ENCODE measurements at places on chromosomes 7 and 10. TPM values are rescaled to one million over a fixed set of nuclear protein-coding genes. Genes with fewer than 3 reads are reported as not detected.

DNA sequence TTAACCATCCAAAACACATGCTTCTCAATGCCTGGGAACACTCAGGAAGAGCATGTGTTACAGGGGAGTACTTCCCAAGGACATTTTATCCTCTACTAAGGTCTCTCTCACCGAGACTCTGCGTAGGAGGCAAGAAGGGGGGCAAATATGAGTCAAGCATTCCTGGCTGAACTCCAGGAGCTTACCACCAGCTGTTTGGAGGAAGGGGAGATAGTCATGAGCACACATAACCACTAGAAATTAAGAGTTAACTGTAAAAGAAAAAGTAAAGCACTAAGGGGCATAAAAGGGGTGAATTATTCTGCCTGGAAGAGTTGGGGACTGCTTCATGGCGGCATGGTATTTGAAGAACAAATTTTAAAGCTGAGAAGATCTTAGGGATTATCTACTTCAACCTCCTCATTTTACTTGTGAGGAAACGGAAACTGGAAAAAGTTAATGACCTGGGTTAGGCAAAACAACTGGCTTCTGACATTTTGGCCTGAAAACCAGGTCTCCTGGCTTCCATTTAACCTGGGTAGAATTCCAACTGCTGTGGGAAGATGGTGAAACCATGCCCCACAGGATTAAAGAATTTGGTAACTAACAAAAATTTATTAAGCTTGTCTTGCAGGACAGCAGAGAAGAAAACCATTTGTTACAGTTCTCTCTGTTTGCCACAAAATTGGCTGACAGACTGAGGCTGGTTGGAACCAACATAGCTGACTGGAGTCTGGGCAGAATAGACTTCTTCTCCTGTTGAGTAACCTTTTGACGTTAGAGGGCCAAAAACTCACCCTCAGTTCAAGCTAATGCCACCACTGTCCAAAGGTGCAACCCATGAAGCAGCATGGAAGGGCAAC, 85.5 kb downstream of the SLC25A13 start:
- peaks cover 10% of the 10 kb centered on the region for H3K36me3 ChIP-seq
- no peaks in the 10 kb centered on the region for H3K27me3 ChIP-seq
- peak overlapping the region; percentile 26 for H3K4me3 ChIP-seq
- DNase-seq, result no peak
- H3K27ac ChIP-seq, result peak overlapping the region; percentile 86
- H3K4me1 ChIP-seq, result peaks cover 36% of the 10 kb centered on the region

FAM25C gene
- not detected for total RNA-seq

MRC1 gene
- not detected for total RNA-seq

LIPN gene
- not detected for total RNA-seq

DNA sequence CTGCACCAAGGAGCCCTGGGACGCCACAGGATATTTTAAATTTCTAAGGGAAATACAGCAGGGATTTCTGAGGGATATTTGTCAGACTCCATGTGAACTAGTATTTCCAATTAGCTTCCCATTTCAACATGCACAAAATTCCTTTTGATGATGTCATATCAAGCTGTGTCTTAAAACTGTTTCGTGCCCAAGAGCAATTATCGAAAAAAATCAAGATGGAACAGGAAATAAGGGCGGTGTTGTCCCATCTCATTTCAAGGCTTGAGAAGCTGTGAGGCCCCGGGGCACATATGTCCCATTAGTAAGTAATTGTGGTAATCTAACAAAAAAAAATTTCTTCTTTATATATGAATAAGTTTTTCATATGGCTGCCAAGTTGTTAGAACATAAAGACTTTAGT, 47.4 kb downstream of the PPP1R17 start:
- no peak overlapping the region for H3K27ac ChIP-seq
- H3K36me3 ChIP-seq, result no peaks in the 10 kb centered on the region
- no peak for DNase-seq
- no peak overlapping the region for H3K4me3 ChIP-seq

- no peak overlapping the region for H3K4me3 ChIP-seq
- H3K27me3 ChIP-seq, result no peaks in the 10 kb centered on the region
- no peak for DNase-seq
- no peak overlapping the region for H3K27ac ChIP-seq
Measured at GRCh38 chr7:41244246-41244645, 458.6 kb downstream of the INHBA start.

DNA sequence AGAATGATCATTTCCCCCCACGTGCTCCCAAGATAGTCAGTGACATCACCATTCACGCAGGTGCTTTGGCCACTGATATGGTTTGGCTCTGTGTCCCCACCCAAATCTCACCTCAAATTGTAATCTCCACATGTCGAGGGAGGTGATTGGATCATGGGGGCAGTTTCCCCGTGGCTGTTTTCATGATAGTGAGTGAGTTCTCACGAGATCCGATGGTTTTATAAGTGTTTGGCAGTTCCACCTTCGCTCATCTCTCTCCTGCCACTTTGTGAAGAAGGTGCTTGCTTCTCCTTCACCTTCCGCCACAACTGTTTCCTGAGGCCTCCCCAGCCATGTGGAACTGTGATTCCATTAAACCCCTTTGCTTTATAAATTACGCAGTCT, 205.4 kb upstream of the SH2B2 start:
- no peaks in the 10 kb centered on the region for H3K27me3 ChIP-seq
- no peak overlapping the region for H3K4me3 ChIP-seq
- H3K4me1 ChIP-seq, result peaks cover 9% of the 10 kb centered on the region
- no peak overlapping the region for H3K27ac ChIP-seq

DNA sequence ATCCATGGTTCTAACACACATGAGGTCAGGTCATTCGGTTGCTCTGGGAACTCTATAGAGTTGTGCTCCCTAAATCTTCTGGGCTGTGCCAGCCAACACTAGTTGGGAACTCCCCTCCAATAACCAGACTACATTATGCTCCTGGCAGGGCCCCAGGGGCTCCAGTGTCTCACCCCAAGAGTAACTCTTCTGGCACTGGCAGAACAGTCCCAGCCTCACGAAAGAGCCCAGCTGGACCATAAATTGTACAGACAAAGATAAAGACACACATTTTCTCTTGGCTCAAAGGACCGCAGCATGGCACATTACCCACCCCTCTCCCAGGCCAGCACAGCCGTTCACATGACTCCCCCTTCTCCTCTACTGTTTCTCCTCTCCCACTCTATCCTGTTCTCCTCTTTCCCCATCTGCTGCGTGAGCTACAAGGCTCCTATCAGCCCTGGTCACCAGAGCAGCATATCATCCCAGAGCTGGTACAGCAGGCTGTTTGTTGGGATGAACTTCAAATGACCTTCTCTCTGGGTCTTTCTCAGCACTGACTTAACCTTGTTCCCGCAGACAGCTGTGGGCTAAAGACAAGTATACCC, 230.6 kb downstream of the PLXNA4 start:
- no peak for DNase-seq
- no peak overlapping the region for H3K4me3 ChIP-seq
- peaks cover 10% of the 10 kb centered on the region for H3K27me3 ChIP-seq
- H3K36me3 ChIP-seq, result no peaks in the 10 kb centered on the region
- peaks cover 5% of the 10 kb centered on the region for H3K4me1 ChIP-seq
- no peak overlapping the region for H3K27ac ChIP-seq

- H3K4me1 ChIP-seq, result peaks cover 58% of the 10 kb centered on the region
- DNase-seq, result no peak
- peak overlapping the region; percentile 68 for H3K27ac ChIP-seq
- no peaks in the 10 kb centered on the region for H3K27me3 ChIP-seq
- no peak overlapping the region for H3K4me3 ChIP-seq
Measured at GRCh38 chr7:102836977-102837376, 75.8 kb upstream of the LRRC17 start.

DNA sequence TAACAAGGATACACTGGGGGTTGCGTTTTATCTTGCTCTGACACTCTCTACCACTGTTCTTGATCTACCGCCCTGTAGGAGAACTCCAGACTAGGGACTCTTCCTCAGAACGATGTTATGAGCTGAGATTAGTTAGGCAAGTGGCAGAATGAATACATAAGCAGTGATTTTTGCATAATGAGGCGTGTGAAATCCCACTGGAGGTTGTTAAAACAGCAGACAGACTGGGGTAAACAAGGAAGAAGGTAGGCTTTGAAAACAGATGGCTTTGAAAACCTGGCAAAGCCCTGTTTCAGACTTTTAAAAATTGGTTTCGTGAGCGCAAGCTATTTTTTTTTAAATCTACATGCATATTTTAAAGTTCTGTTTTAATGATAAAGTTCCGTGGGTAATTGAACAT, 785.2 kb downstream of the TYW1 start:
- H3K27ac ChIP-seq, result no peak overlapping the region
- H3K4me1 ChIP-seq, result no peaks in the 10 kb centered on the region
- no peak for DNase-seq
- no peaks in the 10 kb centered on the region for H3K36me3 ChIP-seq
- no peaks in the 10 kb centered on the region for H3K27me3 ChIP-seq

GRCh38 chr10:68333058-68333395, 299 bp upstream of the PBLD start:
- no peak for DNase-seq
- peak overlapping the region; percentile 99 for H3K4me3 ChIP-seq
- peaks cover 69% of the 10 kb centered on the region for H3K4me1 ChIP-seq
- H3K36me3 ChIP-seq, result peaks cover 16% of the 10 kb centered on the region
- H3K27me3 ChIP-seq, result no peaks in the 10 kb centered on the region
- H3K27ac ChIP-seq, result peak overlapping the region; percentile 100

DNA sequence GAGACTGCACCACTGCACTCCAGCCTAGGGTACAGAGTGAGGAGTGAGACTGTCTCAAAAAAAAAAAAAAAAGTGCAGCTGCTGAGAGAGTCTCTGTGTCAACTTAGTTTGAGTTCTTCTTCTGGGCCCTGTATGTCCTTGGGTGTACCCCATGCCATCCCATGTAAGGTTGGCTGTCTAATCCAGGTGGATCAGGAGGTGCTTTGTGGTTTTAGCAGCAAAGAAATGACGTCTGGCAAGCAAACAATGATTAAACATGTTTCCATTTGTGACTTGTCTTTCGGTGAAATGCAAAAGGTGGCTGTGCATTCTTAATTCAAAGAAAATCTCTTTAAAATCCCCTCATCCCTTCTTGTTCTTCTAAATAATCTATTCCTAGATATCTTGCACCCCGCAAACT, 255.9 kb downstream of the ANKRD30A start:
- H3K27ac ChIP-seq, result no peak overlapping the region
- H3K27me3 ChIP-seq, result no peaks in the 10 kb centered on the region
- no peak for DNase-seq
- no peak overlapping the region for H3K4me3 ChIP-seq
- no peaks in the 10 kb centered on the region for H3K4me1 ChIP-seq

ADCY1 gene
- total RNA-seq, result 0.05 TPM

DNA sequence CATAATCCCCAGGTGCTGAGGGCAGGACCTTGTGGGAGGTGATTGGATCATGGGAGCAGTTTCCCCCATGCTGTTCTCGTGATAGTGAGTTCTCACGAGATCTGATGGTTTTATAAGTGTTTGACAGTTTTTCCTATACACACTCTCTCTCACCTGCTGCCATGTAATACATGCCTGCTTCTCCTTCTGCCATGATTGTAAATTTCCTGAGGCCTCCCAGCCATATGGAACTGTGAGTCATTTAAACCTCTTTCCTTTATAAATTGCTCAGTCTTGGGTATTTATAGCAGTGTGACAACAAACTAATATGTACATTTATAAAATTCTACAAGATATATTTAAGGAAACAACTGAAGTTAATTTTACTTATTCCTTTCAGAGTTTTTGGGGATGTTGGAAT, 170.8 kb upstream of the BET1 start:
- peaks cover 4% of the 10 kb centered on the region for H3K36me3 ChIP-seq
- H3K4me3 ChIP-seq, result no peak overlapping the region
- H3K4me1 ChIP-seq, result peaks cover 25% of the 10 kb centered on the region
- peak overlapping the region; percentile 75 for H3K27ac ChIP-seq
- no peak for DNase-seq

DNA sequence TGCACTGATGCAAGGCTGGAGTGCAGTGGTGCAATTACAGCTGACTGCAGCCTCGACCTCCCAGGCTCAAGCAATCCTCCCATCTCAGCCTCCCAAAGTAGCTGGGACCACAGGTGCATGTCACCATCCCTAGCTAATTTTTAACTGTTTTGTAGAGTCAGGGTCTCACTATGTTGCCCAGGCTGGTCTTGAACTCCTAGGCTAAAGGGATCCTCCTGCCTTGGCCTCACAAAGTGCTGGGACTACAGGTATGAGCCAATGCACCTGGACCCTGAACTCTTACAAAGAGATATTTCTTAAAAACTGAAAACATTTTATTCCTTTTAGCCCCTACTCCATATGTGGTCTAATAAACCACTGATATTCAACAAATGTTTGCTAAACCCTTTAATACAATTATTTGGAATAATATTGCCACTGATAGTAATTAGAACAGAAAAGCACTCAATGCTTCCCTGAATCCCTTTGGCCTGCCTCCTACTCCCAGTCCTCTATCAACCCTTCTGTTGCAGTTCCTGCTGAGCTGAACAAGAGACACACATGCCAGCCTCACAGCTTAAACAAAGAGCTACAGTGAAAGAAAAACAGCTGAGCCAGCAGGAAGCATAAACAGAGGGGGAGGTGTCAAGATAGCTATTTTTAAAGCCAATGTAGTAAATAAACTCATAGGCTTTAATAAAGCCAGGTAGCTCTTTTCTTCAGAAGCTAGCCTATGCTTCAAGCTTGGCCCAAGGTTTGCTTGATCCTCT, 7.0 kb upstream of the GNAI1 start:
- H3K4me1 ChIP-seq, result peaks cover 9% of the 10 kb centered on the region
- H3K36me3 ChIP-seq, result no peaks in the 10 kb centered on the region
- H3K4me3 ChIP-seq, result no peak overlapping the region
- no peak for DNase-seq
- H3K27ac ChIP-seq, result peak overlapping the region; percentile 1

ECD gene
- 34.1 TPM for total RNA-seq

UCN3 gene
- not detected for total RNA-seq

COPG2 gene
- total RNA-seq, result 31.2 TPM

DNA sequence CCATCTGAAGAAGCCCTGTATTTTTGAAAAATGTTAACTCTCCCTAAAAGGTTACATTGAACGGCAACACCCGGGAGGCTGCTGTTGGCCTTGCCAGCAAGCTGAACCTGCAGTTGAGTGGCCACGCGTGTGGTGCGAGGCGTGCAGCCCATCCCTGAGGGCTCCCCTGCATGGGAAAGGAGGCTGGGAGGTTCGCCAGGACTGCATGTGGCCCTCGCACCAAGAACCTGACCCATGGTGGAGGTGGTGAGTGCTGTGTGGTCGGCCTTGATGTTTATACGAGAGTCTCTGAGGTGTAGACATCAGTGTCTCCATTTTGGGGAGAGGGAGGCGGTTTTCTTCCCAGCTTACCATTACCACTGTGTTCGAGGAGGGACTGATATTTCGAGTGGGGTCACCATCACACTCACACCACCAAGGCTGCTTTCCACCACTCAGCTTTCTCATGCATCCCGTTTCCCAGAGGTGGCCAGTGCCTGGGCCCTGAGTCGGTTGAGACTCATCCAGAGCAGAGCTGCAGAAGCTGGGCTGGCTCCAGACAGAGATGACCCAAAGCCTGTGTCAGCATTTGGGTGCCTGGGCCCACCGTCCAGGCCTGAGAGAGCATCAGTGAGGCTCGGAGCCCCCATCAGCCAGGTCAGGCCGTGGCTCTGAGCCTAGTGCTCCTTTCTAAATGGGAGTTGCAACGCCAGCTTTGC, 222.6 kb downstream of the EBF3 start:
- H3K4me3 ChIP-seq, result no peak overlapping the region
- H3K36me3 ChIP-seq, result no peaks in the 10 kb centered on the region
- DNase-seq, result peak; percentile 81
- H3K4me1 ChIP-seq, result no peaks in the 10 kb centered on the region
- H3K27me3 ChIP-seq, result no peaks in the 10 kb centered on the region

GRCh38 chr7:138799336-138800000, 1.5 kb upstream of the ATP6V0A4 start:
- DNase-seq, result no peak
- no peak overlapping the region for H3K27ac ChIP-seq
- H3K27me3 ChIP-seq, result peaks cover 34% of the 10 kb centered on the region
- H3K4me3 ChIP-seq, result no peak overlapping the region

GRCh38 chr7:100407285-100408180, 21.0 kb downstream of the ZCWPW1 start:
- H3K4me1 ChIP-seq, result no peaks in the 10 kb centered on the region
- DNase-seq, result no peak
- H3K4me3 ChIP-seq, result no peak overlapping the region
- no peak overlapping the region for H3K27ac ChIP-seq
- peaks cover 3% of the 10 kb centered on the region for H3K36me3 ChIP-seq
